ENCODE measurements at places on chromosomes 11 and 22. TPM values are rescaled to one million over a fixed set of nuclear protein-coding genes. Genes with fewer than 3 reads are reported as not detected.

- DNase-seq, result no peak
Measured at GRCh38 chr11:83047515-83048225, 24.0 kb downstream of the RAB30 start.

GRCh38 chr22:44538518-44539315 lies 40.7 kb upstream of the RTL6 start:
- no peak for DNase-seq

DNA sequence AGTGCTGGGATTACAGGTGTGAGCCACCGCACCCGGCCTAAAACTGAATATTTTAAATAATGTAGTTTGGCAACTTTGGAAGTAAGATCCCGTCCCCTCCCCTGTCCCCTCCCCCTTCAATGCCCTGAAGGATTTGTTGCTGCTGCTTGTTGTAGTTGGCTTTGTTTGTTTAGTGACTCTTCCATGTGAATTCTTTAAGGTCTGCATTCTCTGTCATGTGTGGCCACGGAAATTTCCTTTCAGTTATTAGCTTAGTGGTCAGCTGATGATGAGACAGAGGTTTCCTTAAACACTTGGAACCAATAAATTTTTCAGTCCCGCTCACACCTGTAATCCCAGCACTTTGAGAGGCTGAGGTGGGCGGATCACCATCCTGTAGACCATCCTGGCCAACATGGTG lies 109.9 kb downstream of the MPPED1 start:
- no peak for DNase-seq

GRCh38 chr22:24067587-24068376 lies 56.7 kb downstream of the CABIN1 start:
- no peak for DNase-seq

DNA sequence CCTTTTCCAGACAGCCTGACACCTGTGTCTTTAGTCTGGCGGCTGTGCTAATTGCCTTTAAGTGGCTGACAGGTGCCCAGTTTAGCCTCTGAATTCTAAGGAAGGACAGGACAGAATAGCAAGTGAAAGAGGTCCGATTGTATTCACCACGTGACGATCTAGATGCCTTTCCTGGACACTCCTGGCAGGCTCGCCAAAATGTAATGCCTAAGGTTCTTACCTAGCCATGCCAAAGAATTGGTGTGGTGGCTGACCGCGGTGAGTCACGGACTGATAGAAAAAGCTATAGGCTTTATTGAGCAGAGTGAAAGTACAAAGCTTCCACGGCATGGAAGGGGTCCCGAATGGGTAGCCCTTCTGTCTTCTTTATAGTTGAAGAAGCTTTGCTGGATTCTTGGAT lies 26.7 kb downstream of the ANKRD42 start:
- peak; percentile 84 for DNase-seq

- DNase-seq, result no peak
Measured at GRCh38 chr11:28471537-28471936, 363.3 kb downstream of the METTL15 start.

DNA sequence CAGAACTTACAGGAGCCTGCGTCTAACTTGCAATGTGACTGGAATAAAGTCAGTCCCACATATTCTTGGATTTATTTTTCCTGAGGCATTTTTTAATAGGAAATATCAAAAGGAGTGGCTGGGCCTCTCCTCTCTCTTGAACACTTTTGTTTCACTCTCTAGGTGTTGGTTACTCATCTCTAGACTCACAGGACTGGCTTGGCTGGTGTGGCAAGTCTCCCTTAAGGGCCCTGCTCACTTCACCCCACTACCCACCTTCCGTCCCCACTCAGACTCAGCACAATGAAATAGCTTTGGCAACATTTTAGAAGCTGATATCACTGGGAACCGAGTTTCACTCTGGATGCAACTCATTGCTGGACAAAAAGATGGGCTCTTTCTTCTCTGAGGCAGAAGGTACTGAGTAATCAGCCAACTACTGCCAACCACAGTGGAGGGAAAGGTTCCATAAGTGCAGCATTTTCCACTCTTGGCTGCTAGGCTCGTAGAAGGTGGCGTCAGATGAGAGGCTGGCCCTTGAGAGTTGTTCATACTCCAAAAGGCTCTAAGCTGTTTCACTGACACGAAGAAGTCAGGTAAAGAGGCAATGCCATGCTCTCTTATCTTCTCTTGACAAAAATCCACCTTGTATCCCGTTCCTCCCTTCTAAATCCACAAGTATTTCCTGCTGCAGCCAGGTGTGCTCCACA lies 390.6 kb downstream of the SOX6 start:
- no peak for DNase-seq

DNA sequence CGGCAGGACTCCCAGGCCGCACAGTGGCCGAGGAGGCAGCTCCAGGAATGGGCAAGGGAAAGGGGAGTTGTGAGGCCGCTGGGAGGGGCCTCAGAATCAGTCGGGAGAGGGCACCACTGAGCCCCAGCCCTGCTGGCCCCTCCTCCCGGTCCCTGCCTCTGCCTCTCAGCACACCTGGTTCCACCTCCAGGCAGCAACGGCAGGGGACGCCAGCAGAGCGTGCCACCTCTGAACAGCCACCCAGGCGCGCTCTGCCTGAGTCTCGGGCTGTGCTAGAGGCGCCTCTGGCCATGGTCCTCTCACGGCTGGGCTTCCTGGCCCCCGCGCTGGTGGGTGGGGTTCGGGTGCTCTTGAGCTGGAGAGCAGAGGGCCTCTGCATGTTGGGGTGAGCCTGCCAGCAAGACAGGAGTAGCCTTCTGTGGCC lies 33.0 kb downstream of the MOB2 start:
- DNase-seq, result no peak

- no peak for DNase-seq
Measured at GRCh38 chr11:67275606-67276409, 9.5 kb downstream of the GRK2 start.

DNA sequence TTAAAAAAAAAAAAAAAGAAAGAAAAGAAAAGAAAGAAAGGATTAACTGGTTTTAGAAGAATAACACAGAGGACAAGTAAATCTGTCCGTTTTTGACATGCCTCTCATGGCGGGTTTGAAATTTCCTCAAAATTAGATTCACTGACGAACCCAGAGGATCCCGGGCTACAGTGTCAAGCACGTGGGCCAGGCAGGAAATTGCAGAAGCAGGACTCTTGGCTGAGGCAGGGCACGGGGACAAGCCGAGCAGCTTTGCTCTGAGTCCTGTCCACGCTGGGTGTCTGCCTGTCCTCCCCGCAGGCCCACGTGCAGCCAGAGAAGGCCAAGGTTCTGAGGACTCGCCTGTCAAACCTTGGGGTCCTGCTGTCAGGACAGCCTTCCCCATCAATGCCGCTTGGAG lies 24.7 kb downstream of the GAL start:
- no peak for DNase-seq

DNA sequence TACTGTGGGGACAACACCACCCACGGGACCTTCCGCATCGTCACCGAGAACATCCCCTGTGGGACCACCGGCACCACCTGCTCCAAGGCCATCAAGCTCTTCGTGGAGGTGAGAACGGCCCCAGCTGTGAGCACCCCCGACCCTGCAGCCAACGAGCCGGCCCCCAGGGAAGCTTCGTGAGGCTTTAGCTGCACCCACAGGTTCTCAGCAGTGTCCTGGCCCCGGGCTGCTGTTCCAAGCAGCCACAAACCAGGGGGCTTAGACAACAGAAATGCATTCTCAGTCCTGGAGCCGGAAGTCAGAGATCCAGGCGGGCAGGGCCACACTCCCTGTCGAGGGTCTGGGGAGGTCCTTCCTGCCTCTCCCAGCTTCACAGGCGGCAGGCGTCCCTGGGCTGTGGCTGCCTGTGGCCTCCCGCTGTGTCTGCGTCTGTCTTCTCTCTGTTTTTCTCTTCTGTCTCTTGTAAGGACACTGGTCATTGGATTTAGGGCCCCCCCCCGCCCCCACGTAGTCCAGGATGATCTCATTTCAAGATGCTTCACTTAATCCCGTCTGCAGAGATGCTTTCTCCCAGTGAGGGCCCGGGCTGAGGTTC lies 12.5 kb downstream of the MUC5B start:
- DNase-seq, result peak; percentile 0

- DNase-seq, result peak; percentile 83
Measured at GRCh38 chr22:35742342-35743100, 24.8 kb downstream of the APOL5 start.

- no peak for DNase-seq
Measured at GRCh38 chr11:61473370-61474012, 35.1 kb upstream of the LRRC10B start.

DNA sequence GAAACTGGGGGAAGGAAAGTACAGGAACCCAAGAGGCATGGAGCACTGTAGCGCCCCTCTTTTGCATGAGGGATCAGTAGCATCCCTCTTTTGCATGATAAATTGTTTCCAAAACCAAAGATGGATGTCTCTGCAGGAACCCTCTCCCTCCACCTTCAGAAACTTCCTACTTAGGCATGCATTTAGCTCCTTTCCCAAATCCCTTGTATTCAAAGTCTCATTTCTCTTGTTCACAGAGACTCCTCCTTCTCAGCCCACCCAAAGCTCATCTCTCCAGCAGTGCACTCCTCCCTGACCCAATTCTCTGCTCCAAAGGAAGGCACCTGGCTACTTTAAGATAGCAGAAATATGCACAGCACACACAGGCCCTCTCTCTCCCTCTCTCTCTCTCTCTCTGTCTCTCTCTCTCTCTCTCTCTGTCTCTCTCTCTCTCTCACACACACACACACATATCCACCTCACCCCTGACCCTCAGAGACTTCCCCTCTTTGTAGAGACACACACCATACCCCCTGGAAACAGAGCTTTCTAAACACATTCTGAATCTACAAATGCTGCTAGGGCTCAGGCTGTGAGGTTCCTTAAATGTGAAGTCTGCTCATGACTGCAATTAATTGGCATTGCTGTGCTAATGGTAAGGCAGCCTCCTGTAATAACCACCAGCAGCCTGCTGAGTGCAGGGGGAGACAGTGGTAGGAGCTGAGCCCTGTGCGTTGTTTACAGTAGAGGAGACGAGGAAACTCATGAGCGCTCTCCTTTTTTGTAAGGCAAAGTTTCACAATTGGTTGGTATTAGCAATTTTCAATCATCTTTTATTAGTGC lies 519.6 kb downstream of the NTM start:
- DNase-seq, result no peak

SYT8 gene
- not detected for total RNA-seq

OR51B4 gene
- not detected for total RNA-seq

TXN2 gene
- total RNA-seq, result 123 TPM

MRGPRE gene
- total RNA-seq, result not detected

CALCB gene
- not detected for total RNA-seq

APOBEC3A gene
- not detected for total RNA-seq

DCUN1D5 gene
- total RNA-seq, result 222 TPM
